Activated CD4-positive, alpha-beta memory T cell treated with anti-CD3 and anti-CD28 coated beads for 36 hours (primary cell): ENCODE measurements at places on chromosomes 11 and 22. TPM values are rescaled to one million over a fixed set of nuclear protein-coding genes. Genes with fewer than 3 reads are reported as not detected.

- no peaks in the 10 kb centered on the region for H3K36me3 ChIP-seq
- H3K27me3 ChIP-seq: peaks cover 11% of the 10 kb centered on the region
- H3K4me1 ChIP-seq: peaks cover 33% of the 10 kb centered on the region
- H3K27ac ChIP-seq: no peak overlapping the region
- no peak for DNase-seq
Observed at GRCh38 chr11:2931420-2931746, 2.2 kb upstream of the PHLDA2 start.

DNA sequence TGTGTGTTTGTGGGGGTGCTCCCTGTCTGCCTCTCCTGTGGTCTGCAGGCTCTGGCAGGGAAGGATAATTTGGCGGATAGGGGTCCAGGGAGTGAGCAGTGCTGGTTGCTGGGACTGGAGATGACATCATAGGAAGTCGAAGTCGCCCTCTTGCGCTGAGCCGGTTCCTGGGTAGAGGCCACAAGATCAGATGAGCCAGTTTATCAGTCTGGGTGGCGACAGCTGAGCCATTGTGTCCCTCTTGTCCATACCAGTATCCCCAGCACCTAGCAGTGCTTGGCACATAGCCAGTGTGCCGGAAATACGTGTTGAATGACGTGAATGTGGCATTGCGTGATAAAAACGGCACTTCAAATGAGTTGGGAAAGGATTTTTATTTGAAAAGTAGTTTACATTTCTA lies 9.8 kb downstream of the APOL5 start:
- H3K36me3 ChIP-seq: no peaks in the 10 kb centered on the region
- H3K27ac ChIP-seq: no peak overlapping the region
- H3K27me3 ChIP-seq: no peaks in the 10 kb centered on the region
- H3K4me3 ChIP-seq: no peak overlapping the region

DNA sequence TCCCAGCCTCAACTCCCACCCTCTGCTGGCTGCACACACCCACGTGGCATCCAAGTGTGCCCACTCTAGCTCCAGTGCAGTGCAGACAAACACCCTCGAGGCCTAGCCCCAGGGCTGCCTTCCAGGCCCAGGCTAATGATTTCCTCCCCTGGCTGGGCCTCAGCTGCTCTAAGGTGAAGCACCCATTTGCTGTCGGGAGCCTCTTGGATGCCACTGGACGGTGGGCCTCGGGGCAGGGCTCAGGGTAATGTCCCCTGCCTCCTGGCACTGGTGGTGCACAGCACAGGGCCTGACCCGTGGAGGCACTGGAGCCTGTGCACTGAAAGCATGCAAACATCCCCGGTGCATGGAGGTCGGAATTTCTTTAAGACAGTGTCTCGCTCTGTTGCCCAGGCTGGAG lies 635.2 kb downstream of the TBC1D22A start:
- no peak overlapping the region for H3K4me3 ChIP-seq
- no peaks in the 10 kb centered on the region for H3K36me3 ChIP-seq
- H3K27me3 ChIP-seq: no peaks in the 10 kb centered on the region
- H3K4me1 ChIP-seq: no peaks in the 10 kb centered on the region

DNA sequence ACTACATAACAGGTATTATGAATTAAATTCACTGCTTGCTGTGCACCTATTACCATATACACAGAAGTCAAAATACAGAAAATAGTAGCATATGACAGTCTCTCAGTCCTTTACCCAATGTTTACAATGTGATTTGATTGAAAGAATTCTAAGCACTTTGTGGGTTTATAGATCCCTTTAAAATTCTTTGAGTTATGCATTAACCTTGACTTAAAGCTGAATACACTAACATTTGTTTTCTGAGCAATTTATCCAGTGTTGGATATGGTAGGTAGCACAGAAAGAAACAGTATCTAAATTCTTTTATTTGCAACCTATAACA lies 230.8 kb upstream of the DDI1 start:
- no peaks in the 10 kb centered on the region for H3K4me1 ChIP-seq
- DNase-seq: no peak

DNA sequence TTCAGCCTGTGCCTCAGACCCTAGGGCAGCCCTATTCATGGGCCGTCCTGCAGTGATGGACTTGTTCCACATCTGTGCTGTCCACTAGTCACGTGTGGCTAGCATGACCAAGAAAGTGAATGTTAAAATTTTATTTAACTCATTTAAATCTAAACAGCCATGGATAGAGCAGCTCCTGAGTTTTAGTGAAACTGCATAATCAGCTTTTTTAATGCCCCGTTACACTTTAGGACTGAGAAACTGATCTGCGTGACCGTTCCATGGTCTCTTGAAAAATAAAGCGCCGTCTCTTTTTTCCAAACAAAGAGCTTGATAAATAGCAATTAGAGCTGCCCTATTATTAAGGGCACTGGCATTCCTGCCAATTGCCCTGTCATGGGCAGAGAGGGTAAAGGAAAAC lies 76.5 kb upstream of the SNX19 start:
- H3K4me1 ChIP-seq: no peaks in the 10 kb centered on the region
- H3K27me3 ChIP-seq: peaks cover 1% of the 10 kb centered on the region
- H3K36me3 ChIP-seq: no peaks in the 10 kb centered on the region
- no peak for DNase-seq
- H3K4me3 ChIP-seq: no peak overlapping the region

DNA sequence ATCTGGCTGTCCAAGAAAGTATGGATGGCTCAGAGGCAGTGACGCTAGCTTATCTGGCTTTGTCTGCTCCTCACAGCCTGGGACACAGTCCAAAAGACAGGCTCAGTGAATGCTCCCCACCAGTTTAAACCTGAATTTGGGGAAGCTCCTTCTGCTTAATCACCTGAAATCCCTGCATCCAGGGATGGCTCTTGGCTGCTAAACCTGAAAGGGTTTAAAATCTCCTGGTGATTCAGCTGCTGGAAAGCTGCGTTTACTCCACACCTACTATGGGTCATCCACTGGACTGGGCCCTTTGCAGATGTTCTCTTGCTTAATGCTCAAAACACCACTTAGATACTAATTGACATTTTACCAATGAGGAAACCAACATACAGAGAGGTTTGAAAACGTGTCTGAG lies 302.0 kb upstream of the NARS2 start:
- H3K36me3 ChIP-seq: no peaks in the 10 kb centered on the region
- no peak for DNase-seq
- no peaks in the 10 kb centered on the region for H3K27me3 ChIP-seq
- no peak overlapping the region for H3K27ac ChIP-seq
- no peak overlapping the region for H3K4me3 ChIP-seq

DNA sequence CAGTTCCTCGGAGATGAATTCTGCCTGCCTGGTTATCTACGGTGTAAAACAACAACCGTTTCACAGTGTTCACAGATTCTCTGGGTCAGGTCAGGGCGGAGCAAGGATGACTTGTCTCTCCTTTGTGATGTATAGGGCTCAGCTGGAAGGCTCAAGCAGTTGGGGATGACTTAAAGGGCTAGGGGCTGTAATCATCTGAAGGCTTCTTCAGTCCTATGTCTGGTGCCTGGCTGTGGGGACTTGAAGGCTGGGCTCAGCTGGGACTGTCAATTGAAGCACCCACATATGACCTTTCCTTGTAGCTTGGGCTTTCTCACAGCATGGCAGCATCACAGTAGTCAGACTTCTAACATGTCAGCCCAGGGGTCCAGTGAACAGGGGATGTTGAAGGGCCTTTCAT lies 29.3 kb downstream of the EIF3F start:
- H3K4me1 ChIP-seq: peaks cover 12% of the 10 kb centered on the region
- H3K27me3 ChIP-seq: peaks cover 16% of the 10 kb centered on the region
- no peaks in the 10 kb centered on the region for H3K36me3 ChIP-seq
- H3K27ac ChIP-seq: no peak overlapping the region
- DNase-seq: no peak

- no peaks in the 10 kb centered on the region for H3K27me3 ChIP-seq
- H3K4me1 ChIP-seq: peaks cover 38% of the 10 kb centered on the region
- H3K4me3 ChIP-seq: no peak overlapping the region
- peak overlapping the region; percentile 47 for H3K27ac ChIP-seq
- no peak for DNase-seq
Observed at GRCh38 chr11:119015054-119015611, 3.0 kb downstream of the RPS25 start.

DNA sequence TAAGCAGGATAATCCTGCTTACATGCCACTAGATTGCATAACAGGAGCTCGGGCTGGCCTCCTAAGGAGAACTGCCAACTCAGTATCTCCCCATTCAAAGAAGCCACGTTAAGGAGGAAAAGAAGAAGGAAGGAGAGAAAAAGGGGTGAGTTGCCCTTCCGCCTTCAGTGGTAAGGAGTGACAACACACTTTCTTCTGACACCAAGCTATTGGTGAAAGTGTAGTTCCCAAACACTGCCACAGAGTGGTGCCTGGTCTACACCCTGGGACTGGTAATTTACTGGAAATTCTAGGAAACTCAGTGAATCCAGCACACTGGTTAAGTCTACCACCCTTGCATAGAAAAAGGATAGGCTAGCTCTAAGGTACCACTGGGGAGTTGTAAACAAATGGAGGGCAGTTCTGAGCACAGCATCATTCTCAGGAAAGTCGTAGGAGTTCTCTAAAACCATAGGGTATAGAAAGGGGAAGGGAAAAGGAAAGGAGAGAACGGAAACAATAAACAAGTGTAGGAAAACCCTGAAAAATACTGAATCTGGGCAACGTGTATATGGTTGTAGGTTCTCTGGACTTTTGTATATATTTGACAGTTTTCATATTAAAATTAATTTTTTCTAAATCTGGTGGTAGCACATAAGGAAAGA lies 58.2 kb downstream of the RRAS2 start:
- no peaks in the 10 kb centered on the region for H3K27me3 ChIP-seq
- no peaks in the 10 kb centered on the region for H3K36me3 ChIP-seq
- no peak overlapping the region for H3K4me3 ChIP-seq
- peak; percentile 66 for DNase-seq
- peaks cover 2% of the 10 kb centered on the region for H3K4me1 ChIP-seq
- no peak overlapping the region for H3K27ac ChIP-seq

DNA sequence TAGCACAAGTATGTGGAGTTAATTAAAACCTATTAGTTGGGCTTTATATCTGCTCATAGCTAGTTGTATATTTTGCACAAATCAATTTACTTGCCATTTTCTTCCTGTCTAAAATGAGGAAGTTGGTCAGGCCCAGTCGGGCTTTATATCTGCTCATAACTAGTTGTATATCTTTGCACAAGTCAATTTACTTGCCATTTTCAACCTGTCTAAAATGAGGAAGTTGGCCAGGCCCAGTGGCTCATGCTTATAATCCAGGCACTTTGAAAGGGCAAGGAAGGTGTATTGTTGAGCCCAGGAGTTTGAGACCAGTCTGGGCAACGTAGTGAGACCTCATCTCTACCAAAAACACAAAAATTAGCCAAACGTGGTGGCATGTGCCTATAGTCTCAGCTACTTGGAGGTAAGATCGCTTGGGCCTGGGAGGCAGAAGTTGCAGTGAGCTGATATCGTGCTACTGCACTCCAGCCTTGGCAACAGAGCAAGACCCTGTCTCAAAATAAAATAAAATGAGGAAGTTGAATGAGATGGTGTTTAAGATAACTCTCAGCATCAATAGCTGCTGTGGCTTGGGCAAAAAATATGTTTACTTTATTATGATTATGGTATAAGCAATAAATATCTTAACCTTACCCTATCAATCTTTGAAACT lies 1558.6 kb upstream of the RAG2 start:
- no peak overlapping the region for H3K27ac ChIP-seq
- no peaks in the 10 kb centered on the region for H3K4me1 ChIP-seq
- no peaks in the 10 kb centered on the region for H3K36me3 ChIP-seq
- no peak for DNase-seq
- no peaks in the 10 kb centered on the region for H3K27me3 ChIP-seq

GRCh38 chr11:45651156-45651555 lies 14.3 kb downstream of the CHST1 start:
- H3K27ac ChIP-seq: no peak overlapping the region
- no peak for DNase-seq
- peaks cover 23% of the 10 kb centered on the region for H3K27me3 ChIP-seq
- H3K4me1 ChIP-seq: peaks cover 6% of the 10 kb centered on the region

- peak within 1 kb of the TSS; percentile 93 for H3K27ac ChIP-seq
- peak within 1 kb of the TSS; percentile 90 for H3K4me3 ChIP-seq
- DNase-seq: peak; percentile 87
- no peaks in the 10 kb centered on the region for H3K27me3 ChIP-seq
- peaks cover 47% of the 10 kb centered on the region for H3K4me1 ChIP-seq
Observed at GRCh38 chr11:65575568-65576231, at the start of gene EHBP1L1. Gene EHBP1L1 (plus strand): TSS chr11:65576053. CDS start chr11:65576303, 250 bp downstream.

- H3K36me3 ChIP-seq: no peaks in the 10 kb centered on the region
- H3K4me1 ChIP-seq: peaks cover 28% of the 10 kb centered on the region
- DNase-seq: no peak
Observed at GRCh38 chr11:10443721-10444235, 11.3 kb upstream of the AMPD3 start.

- no peak overlapping the region for H3K4me3 ChIP-seq
- H3K27ac ChIP-seq: no peak overlapping the region
- H3K36me3 ChIP-seq: no peaks in the 10 kb centered on the region
- H3K4me1 ChIP-seq: no peaks in the 10 kb centered on the region
- DNase-seq: no peak
Observed at GRCh38 chr11:114891911-114892310, 213.6 kb downstream of the NXPE2 start.

DNA sequence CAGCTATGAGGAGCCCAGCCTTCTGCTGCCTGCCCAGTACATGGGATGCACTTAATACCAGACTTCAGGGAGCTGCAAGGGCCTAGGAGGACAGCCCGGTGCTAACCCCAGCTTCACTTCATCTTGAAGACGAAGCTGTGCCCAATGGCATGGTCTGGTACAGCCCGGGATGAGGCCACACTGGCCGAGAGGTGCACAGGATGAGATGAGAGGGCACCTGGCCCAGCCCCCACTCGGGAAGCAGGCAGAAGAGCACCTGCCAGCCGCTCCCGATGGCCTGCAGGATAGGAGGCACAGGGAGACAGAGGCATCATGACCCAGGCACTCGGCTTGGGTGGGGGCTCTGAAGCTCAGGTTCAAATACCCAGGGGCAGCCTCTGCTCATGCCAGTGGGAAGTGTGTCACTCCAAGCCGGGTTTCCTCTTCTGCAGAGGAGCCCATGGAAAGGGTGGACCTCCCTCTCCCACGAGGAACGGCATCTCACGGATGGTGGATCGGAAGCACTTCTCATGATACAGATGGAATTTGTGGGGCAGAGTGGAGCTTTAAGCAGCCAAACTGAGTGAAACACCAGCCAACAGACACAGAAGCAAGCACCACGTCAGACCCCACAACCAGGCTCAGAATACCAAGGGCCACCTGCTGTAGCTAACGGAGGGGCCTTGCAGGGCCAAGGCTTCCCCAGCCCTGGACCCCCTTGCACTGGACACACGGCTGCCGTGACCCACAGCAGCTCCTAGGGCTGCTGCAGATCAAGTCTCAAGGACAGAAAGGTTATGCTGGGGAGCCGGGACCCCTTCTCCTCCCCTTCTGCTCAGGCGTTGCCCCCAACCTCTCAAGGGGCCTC lies 875.2 kb downstream of the BRD1 start:
- H3K27me3 ChIP-seq: peaks cover 8% of the 10 kb centered on the region
- DNase-seq: no peak
- no peak overlapping the region for H3K27ac ChIP-seq

- no peak overlapping the region for H3K4me3 ChIP-seq
- peak; percentile 44 for DNase-seq
- H3K27ac ChIP-seq: no peak overlapping the region
- H3K36me3 ChIP-seq: peaks cover 18% of the 10 kb centered on the region
Observed at GRCh38 chr11:7571640-7572000, 57.8 kb downstream of the PPFIBP2 start.

- H3K4me1 ChIP-seq: no peaks in the 10 kb centered on the region
- no peak for DNase-seq
- no peak overlapping the region for H3K4me3 ChIP-seq
- H3K36me3 ChIP-seq: no peaks in the 10 kb centered on the region
Observed at GRCh38 chr11:27838674-27839073, 138.4 kb upstream of the BDNF start.

LRRC74B gene
- total RNA-seq: not detected

CD3D gene
- 346 TPM for total RNA-seq

HORMAD2 gene
- not detected for total RNA-seq

CYTH4 gene
- total RNA-seq: 60.5 TPM

OR51E2 gene
- not detected for total RNA-seq

C22orf15 gene
- 0.31 TPM for total RNA-seq

OR8D1 gene
- not detected for total RNA-seq

CLDN5 gene
- total RNA-seq: 0.31 TPM

KRTAP5-10 gene
- total RNA-seq: not detected

OR4C45 gene
- not detected for total RNA-seq
